T47D (cell line): ENCODE measurements at places on chromosomes 16 and 17.
A peak's percentile ranks its signal among the peaks of the same experiment; 100 is the strongest.

DNA sequence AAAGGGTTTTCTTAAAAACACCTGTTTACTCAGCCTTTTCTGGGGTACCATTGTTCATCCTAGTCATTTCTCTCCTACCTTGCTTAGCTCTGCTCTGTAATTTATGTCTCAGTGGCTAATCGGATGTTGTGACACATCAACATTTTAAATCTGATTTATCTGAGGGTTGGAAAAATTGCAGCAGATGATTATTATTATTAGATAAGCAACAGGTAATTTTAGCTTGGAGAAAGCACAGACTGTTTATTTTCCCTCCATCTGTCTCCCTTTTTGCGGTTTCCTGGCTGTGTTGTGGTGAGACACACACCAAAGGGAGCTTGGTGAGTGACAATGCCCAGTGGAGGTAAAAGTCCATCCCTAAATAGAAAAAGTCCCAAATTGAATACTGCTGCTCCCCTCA lies 389.9 kb downstream of the UTP18 start:
- DNase-seq: no peak

DNA sequence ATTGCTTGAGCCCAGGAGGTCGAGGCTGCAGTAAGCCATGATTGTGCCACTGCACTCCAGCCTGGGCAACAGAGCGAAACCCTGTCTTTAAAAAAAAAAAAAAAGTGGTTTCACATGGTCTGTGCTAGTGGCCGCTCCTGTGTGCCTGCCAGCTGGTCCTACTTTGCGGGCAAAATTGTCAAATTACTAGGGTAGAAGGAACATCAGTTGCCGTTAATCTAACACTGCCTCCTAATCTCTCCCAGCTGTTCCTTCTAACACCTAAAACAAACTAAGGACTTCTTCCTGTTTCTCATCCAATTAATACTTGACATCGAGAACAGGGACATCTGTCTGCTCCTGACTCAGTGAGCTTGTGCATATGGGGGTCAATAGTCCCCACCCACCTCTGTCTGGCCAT lies 23.9 kb downstream of the TMEM11 start:
- DNase-seq: no peak

DNA sequence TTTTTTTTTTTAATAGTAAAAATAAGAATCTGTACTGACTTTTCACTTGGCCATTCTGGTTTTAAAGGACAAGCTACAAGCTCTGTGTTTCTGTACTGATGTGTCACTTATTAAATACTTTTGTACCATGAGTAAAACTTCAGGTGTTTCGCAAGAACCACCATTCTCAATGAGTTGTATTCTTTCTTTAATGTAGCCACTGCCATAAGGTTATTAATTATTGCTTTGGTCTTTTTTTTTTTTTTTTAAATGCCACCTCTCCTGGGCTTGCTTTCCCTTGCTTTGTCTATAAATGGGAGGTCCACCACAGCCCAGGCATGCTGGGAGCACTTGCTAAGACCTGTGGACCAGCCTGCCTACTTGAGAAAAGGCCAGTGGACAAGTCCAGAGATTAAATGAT lies 8.4 kb downstream of the ARL2BP start:
- DNase-seq: no peak

- no peak for DNase-seq
These were observed 33.9 kb upstream of the ATP2C2 start for GRCh38 chr16:84334482-84334881.

GRCh38 chr17:68803164-68803929 lies 151.8 kb downstream of the ABCA8 start:
- no peak for DNase-seq

DNA sequence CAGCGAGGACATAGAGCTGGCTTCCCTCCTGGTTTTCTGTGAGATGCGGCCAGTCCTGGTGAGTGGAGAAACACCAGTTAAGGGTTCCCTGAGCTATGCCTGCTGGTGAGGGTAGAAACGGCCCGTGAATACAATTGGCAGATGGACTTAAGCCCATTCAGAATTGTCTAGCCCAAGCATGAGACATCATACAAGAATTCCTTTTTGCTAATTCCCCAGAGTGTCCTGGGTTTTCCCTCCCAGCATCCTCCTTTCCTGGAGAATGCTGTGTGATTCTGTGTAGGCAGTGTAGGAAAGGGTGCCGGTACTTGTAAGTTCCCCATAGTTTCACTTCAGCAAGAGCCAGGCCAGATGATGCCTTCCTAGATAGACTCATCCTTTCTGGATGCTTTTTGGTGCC lies 65.1 kb downstream of the SDR42E1 start:
- DNase-seq: no peak

- no peak for DNase-seq
These were observed 62.6 kb downstream of the AXIN2 start for GRCh38 chr17:65498816-65499215.

DNA sequence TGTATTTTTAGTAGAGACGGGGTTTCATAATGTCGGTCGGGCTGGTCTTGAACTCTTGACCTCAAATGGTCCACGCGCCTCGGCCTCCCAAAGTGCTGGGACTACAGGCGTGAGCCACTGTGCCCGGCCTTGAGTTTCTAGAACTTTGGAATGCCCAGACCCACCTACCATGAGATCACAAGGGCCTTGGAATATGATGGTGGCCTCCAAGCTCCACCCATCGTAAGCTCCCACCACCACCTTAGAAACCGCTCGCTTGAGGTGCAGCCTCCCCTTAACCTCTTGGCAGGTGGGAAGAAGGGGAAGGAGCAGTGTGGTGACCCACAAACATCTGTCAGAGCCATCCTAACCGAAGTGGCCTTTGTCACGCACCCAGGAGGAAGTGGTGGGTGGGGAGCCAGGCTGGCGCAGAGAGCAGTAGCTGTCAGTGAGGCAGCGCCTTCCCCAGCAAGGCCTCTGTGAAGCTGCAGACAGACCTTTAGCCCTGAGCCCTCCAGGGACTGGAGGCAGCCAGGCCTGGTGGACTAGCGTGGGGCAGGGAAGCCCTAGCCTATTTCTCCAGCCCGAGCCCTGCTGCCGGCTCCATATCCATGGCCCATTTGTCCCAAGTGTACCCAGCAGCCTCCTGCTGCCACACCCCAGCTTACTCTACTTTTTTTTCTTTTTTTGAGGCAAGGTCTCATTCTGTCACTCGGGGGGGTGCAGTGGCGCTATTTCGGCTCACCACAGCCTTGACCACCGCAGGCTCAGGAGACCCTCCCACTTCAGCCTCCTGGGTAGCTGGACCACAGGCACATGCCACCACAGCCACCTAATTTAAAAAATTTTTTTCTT lies 13.1 kb upstream of the SEPHS2 start:
- DNase-seq: no peak

DNA sequence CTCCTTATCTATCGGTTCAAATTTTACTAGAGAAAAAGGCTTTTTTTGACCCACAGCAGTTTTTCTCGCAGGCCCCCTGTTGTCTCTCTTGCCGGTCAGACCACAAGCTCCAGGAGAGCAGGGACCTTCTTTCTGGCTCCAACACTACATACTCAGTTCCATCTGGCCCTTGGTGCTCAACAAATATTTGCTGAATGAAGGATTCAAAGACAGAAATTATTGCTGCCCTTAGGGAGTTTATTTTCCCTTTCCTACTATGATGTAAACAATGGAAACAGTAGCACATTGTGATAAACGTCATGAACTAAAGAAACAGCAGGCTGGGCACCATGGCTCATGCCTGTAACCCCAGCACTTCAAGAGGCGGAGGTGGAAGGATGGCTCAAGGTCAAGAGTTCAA lies 59.0 kb upstream of the ATP2A3 start:
- DNase-seq: peak; percentile 16

- DNase-seq: no peak
These were observed 47.7 kb upstream of the DOC2B start for GRCh38 chr17:228951-229708.

DNA sequence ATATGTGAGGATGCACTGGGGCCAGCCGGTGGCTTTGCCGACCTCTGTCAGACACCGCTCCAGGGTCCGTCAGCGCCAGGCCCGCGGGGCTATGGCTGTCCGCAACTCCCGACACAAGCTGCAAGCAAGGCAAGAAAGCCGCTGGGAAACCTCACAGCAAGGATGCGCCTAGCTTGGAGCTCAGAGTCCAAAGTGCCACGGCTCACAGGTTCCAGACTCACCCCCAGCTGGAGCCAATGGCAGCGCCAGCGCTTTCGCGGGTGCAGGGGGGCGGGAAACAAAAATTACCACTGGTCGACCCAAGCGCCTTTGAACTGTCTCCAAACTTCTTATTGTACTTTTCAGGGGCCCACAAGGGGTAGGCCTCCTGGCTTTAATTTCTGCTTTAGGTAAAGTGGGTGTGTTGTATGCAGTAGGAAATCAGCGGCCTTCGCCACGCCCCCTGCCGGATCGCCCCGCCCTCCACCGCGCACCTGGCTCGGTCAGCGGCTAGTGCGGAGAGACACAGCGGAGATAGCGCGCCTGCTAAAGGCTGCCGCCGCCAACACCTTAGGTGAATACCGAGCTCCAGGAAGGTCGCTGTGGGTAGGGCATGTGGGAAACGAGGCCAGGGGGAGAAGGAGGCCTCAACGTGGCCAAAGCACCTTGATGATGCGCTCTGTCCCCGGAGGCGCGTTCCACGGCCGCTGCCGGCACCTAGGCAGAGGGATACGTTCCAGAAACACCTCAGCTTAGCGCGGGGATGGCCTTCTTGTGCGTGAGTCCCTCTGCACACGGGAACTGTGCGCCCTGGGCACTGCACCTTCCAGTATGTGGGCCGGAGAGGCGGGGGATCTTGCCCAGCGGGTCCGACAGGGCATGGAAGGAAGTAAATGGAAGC lies 61.0 kb upstream of the RBL2 start:
- peak; percentile 82 for DNase-seq

- no peak for DNase-seq
These were observed 20.3 kb downstream of the GGA3 start for GRCh38 chr17:75241143-75241430.

DNA sequence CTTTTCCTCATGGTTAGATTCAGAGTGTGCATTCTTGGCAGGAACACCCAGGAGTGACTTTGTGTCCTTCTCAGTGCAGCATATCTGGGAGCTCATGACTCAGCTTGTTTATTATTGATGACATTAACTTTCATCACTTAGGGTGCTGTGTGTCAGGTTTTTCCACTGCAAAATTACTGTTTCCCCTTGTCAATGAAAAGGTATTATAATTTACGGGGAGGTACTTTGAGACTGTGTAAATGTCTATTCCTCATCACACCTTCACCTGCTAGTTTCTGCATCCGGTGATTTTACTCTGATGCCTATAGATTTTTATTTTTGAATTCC lies 50.5 kb downstream of the WWP2 start:
- no peak for DNase-seq

DNA sequence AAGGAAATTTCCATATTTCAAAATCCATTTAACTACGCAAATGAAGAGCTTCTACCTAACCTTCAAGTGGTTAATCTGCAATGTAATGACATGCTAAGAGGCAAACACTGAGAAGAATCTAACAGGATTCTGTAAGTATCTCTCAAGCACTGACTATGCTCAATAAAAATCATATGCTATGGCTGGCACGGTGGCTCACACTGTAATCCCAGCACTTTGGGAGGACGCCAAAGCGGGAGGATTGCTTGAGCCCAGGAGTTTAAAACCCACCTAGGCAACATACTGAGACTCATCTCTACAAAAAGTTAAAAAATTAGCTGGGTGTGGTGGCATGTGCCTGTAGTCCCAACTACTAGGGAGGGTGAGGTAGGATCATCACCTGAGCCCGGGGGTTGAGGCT lies 32.7 kb downstream of the GNA13 start:
- DNase-seq: no peak

- DNase-seq: no peak
These were observed 95.3 kb downstream of the CMIP start for GRCh38 chr16:81539759-81540472.

GRCh38 chr17:13869331-13869940 lies 199.9 kb upstream of the COX10 start:
- DNase-seq: no peak

GRCh38 chr16:55478827-55479429 lies at the start of gene MMP2:
Gene MMP2, plus strand, starts transcription at chr16:55479198. Its CDS starts 282 bp downstream, at chr16:55479480.
- no peak for DNase-seq

GRCh38 chr16:89847051-89847939 lies 19.0 kb downstream of the SPIRE2 start:
- no peak for DNase-seq

DNA sequence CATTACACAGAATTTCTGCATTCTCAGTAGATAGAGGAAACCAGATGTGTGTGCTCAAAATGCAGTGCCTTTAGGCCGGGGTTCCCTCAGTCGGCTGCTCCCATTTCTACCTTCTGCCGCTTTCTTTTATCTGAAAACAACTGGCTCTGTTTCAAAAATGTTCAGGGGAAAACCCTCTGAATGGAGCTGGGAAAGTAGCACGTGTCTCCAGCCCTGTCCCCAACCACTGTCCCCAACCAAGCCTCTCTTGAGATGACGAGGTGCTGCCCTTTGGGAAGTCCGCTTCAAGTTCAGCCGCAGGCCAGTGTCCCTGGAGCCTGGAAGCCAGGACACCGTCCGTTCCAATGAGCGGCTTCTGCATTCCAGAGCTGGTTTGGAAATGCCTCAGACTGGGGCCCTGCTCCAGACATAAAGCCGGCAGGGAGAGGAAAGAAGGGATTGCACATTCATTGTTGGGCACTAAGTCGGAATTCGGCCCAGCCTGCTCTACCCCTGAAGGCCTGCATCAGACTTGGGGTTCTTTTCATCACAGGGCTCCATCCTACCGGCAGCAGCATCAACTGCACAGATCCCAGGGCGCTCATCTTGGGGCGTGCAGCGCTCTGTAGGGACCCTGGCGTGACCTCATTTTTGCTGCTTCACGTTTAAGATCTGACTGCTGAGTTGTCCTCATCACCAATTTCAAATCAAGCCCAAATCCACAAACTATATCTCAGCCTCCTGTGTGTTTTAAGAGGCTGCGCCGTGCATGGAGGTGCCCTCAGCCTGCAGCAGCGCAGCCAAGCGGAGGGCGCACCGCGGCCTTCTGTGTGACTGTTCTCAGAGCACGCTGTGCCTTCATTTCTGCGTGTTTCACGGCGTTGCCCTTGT lies 111.3 kb downstream of the BANP start:
- DNase-seq: no peak

GRCh38 chr16:10112021-10112420 lies 70.2 kb downstream of the GRIN2A start:
- no peak for DNase-seq

GRCh38 chr17:44000141-44000860 lies 4.1 kb upstream of the NAGS start:
- no peak for DNase-seq

DNA sequence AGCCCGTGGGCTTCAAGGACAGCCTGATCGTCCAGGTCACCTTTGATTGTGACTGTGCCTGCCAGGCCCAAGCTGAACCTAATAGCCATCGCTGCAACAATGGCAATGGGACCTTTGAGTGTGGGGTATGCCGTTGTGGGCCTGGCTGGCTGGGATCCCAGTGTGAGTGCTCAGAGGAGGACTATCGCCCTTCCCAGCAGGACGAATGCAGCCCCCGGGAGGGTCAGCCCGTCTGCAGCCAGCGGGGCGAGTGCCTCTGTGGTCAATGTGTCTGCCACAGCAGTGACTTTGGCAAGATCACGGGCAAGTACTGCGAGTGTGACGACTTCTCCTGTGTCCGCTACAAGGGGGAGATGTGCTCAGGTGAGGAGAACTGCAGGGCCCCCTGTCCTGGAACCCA lies 31.5 kb upstream of the EFCAB13 start:
- DNase-seq: no peak

DNA sequence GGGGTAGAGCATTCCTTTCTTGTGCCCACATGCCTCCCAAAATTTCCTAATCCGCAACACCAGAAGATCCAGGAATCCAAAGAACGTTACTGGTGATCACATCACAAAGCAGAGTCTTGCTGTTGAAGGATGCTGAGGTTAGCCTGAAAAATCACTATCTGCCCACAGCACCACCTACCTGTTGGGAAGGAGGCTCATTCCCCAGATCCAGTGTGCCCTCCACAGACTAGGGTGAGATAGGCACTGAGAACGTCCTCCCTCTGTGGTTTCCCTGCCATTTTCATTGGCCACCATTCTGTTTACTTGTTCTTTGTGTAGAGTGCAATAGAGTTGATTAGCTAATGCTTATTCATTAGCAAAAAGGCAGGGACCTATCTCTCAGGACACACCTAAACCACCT lies 30.3 kb downstream of the RCVRN start:
- no peak for DNase-seq
